ENCODE measurements at places on chromosomes 12 and 14. TPM values are rescaled to one million over a fixed set of nuclear protein-coding genes. Genes with fewer than 3 reads are reported as not detected.

Gene VDR
- total RNA-seq: 2.2 TPM

Gene TAS2R14
- total RNA-seq: 0.39 TPM

Gene SPX
- total RNA-seq: 8.3 TPM

Gene LTB4R2
- 0.98 TPM for total RNA-seq

Gene CEP290
- 8.7 TPM for total RNA-seq

Gene DAO
- total RNA-seq: not detected

Gene ZC2HC1C
- 4.8 TPM for total RNA-seq

Gene TGFB3
- total RNA-seq: 99.1 TPM

Gene PPP2R3C
- 14.7 TPM for total RNA-seq

Gene NUAK1
- 16.9 TPM for total RNA-seq

Gene HOXC4
- total RNA-seq: not detected

Gene VASH1
- 26.1 TPM for total RNA-seq

Gene SERPINA3
- total RNA-seq: 330 TPM

Gene MYF5
- not detected for total RNA-seq

Gene TAS2R10
- total RNA-seq: not detected

Gene VPS29
- total RNA-seq: 96.1 TPM

Gene SPIC
- total RNA-seq: not detected

Gene NKX2-1
- not detected for total RNA-seq

Gene KRT83
- not detected for total RNA-seq

Gene ANKRD33
- not detected for total RNA-seq

Gene TSPAN8
- total RNA-seq: 2.2 TPM

Gene KRT86
- total RNA-seq: not detected

Gene NAA25
- 8.8 TPM for total RNA-seq

Gene IL22
- total RNA-seq: not detected

Gene SMIM10L1
- 11.8 TPM for total RNA-seq

Gene ADCY6
- 81.6 TPM for total RNA-seq

Gene KRT85
- total RNA-seq: not detected

Gene GAS2L3
- total RNA-seq: 2.2 TPM

Gene CLEC2D
- total RNA-seq: 6.5 TPM

Gene KRT3
- total RNA-seq: not detected
